T-helper 17 cell (primary cell): ENCODE measurements at places on chromosomes 6 and 20.

DNA sequence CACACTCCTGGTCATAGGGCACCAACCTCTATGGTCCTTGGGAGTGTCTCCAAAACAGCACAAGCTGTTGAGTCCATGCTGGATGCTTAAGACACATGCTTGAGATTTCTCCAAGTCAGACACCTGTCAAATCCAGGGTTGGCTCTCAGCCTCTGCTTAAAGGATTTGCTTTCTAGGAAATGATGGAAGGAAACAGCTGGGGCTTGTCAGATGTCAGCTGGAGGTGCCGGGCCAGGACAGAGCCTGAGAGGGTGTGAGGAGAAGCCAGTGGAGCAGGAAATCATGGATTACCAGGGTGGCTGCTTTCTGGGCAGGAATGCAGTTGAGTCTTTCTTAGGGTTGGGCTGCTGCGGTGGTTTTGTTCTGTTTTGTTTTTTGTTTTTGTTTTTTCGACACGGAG is 83.0 kb upstream of the FAM184A start:
- DNase-seq: no peak

GRCh38 chr20:54091120-54091480 is 20.7 kb upstream of the BCAS1 start:
- no peak for DNase-seq

DNA sequence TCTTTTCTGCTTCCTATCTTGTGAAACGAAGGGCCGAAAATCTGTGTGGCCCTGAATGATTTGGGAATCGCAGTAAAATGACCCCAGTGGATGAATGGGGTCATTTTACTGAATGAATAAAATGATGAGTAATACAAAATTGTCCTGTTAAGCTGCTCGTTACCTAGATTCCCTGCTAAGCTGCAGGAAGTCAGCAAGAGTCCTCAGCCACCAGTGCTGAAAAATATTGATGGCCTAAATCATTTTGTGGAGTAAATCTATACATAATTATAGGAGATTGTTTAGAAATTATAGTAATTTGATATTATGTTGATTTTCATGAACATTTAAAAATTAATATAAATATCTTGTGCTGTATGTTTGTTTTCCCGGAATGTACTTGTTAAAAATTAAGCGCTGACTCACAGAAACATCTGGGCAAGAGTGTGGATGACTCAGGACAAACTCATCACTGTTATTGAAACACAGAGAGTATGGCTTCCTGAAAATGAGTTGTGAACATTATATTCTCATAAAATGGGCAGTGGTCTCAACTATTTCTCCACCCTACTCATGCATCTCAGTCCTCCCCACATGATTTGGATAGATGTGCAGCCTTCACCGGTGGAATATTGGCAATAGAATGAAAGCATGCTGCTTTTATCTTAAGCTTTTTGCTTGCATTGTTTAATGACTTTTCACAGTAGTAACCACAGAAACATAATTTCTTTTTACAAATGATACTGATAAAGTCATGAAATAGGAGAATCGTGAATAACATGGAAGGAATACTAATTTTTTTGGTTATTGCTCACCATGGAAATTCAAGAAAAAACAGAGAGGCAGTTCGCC is 36.2 kb upstream of the RGS17 start:
- no peak for DNase-seq

DNA sequence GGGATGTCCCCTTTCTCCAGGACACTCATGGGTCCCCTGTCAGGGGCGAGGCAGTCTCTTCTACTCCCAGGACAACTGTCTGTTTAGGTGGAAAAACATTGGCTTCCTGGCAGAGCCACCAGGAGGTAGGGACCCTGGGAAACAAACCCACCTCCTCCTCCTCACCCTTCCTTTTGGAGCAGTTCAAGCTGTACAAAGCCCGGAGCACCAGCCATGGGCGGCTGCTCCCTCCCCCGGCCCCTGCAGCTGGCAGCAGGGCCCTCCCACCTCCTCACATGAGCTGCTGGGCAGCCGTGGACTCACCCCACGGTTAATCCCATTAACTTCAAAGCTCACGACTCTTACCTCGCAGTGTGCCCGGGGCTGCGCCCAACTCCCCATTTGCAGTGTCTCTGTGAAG is 48.6 kb downstream of the CDH4 start:
- no peak for DNase-seq

DNA sequence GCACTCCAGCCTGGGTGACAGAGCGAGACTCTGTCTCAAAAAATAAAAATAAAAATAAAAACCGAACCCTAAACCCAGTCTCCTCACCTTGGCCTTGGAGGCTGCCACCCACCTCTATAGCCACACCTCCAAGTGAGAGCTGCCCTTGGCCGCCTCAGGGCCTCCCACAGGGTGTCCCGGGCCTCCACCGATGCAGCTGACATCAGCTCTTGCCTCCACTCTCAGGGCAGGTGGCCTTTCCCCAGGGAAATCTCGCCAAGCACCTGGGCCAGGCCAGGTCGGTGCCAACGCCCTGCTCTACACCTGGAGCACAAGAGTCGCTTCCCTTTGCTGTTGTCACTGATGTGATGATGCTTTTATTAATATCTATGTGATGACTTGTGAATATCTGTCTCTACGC is 8.9 kb upstream of the MYL9 start:
- DNase-seq: no peak

DNA sequence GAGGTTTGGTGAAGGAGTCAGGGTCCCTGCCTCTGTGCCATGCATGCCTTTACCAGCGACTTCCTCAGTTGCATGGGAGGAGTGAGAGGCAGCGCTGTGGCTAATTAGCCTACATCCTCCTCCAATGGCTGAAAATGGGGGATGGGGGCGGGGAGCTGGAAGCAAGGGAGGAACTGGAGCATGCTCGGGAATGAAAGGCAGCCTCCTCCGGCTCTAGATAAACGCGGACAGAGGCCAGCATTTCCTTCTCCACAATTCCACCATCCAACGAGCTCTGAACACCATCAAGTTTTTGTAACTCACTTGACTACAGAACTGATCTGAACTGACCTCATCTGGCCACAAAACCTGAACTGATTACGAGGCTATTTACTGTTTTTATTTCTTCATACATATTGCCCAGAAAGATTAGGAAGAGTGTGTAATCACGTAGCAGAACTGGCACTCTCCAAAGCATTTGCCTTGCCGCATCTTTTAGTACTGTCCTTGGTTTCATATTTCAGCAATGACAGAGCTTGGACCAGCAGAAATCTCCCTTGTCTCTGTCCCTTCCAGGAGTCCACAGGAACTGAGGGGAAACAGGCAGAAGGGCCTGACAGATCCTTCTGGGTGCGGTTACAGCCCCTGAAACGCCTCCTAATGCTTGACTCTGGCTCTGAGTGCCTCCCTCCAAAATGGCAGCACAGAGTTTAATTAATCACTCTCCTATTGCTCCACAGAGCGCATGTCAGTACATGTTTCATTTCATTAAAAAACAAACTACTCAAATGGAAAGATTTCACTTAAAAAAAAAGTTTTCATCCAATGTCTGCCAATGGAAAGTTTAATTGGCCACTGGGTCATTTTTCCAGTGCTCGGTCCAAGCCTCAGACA is 58.2 kb upstream of the TRAF3IP2 start:
- DNase-seq: no peak

DNA sequence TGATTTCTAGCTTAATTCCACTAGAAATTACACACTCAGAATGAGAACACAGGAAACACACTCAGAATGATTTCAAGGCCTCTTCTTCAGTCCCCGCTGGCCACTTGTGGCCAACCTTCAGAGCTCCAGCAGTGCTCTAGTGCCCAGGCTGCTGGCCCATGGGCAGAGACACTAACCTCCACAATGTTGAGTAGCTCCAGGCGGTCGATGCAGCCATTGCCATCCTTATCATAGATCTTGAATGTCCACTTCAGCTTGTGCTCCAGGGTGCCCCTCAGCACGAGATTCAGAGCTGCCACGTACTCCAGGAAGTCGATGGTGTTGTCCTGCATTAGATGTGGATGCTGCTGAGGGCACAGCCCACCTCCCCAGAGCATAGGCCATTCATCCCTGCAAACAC is 6.3 kb downstream of the GUCA1B start:
- DNase-seq: no peak

- DNase-seq: no peak
Measured at GRCh38 chr6:56708810-56709597, 66.3 kb upstream of the DST start.

DNA sequence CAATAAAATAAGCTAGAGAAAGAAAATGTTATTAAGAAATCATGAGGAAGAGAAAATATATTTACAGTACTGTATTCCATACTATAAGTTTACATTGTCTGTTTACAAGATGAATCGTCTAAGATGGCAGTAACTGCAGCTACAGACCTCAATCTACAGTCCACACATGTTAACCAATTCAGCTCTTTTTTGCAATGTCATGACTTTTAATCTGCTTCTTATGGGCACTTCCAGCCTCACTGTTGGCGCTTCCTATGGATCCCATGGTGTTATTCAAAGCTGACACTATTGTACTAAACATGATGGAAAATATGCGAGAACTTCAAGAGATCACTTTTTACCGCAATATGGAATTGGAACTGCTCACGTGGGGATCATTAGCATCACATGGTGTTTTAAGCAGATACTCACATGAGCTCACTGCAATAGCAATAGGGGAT is 451.5 kb upstream of the CITED2 start:
- no peak for DNase-seq

DNA sequence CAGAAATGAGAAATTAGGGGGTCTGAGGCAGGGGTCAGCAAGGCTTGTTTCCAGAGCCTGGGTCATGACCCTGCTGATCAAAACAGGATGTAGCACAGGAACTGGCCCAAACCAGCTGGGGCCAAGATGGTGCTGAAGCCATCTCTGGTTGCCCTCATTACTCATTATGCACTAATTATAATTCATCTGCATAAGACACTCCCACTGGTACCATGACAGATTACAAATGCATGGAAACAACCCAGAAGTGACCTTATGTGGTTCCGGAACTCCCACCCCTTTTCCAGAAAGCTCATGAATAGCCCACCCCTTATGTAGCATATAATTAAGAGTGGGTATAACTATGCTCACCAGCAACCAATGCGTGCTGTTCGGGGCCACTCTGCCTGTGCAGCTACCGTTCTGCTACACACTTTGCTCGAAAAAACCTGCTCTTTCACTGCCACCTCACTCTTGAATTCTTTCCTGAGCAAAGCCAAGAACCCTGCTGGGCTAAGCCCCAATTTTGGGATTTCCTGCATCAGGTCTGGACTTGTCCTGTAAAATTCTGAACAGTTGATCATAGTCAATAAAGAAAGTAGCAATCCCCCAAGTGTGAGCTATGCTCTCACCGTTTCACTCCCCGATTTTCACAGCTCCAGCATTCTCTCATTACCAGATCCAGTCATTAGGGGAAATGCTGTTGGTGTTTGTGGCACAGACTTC is 122.3 kb downstream of the WDR27 start:
- DNase-seq: no peak

GRCh38 chr6:11822346-11822745 is 43.7 kb upstream of the ADTRP start:
- no peak for DNase-seq

DNA sequence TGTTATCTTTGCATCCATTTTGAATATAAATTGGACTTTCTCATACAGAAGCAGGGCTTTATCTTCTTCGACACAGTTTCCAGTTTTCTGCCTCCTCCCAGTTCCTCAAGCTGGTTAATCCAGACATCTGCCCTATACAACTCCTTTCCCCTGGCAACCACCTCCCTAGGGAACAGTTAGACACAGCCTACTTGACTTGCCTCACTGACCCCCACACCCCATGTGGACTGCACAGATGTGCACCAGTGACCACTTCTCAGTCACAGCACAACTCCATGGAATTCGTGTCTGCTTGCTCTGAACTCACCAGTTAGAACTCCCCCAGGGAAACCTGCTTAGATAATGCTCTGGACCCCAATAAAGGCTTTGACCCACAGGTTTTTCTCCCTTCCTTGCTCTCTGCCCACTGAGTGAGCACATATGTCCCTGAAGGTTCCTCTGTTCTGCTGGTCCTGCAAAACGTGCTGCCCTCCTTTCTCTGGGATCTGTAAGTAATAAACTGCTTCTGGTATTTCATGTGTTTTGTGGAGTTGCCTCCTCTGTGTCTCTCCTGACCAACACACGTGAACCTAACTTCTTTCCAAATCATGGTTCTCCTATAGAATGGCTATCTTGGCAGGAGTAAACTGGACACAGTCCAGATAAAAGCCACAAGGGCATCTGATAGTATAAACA is 351.2 kb downstream of the CD83 start:
- DNase-seq: no peak

DNA sequence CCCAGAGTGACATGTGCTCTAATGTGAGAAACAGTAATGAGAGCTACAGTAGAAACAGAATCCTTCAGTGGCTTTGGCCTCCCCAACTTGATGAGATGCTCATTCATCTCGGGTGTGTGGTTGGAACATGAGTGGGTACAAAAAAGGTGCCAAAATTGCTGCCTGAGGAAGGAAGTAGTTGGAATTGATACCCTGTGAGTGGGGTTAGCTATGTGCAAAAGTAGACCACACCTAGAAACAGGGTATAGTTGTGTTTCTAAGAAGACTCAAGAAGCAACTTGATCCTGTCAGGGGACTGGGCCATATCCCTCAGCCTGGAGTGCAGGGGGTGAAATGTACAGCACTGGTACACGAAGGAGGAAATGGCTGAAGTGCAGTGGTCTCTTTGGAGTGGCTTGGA is 206.4 kb upstream of the SUPT3H start:
- DNase-seq: no peak

- DNase-seq: no peak
Measured at GRCh38 chr20:63301671-63302070, 8.7 kb downstream of the COL20A1 start.

GRCh38 chr6:149230712-149231460 is 86.6 kb upstream of the TAB2 start:
- no peak for DNase-seq

GRCh38 chr20:4949833-4950178 is 51.5 kb downstream of the SLC23A2 start:
- DNase-seq: no peak

GRCh38 chr6:165744555-165745228 is 81.7 kb upstream of the PDE10A start:
- no peak for DNase-seq

GRCh38 chr20:34040300-34040995 is 46.7 kb downstream of the RALY start:
- DNase-seq: no peak

DNA sequence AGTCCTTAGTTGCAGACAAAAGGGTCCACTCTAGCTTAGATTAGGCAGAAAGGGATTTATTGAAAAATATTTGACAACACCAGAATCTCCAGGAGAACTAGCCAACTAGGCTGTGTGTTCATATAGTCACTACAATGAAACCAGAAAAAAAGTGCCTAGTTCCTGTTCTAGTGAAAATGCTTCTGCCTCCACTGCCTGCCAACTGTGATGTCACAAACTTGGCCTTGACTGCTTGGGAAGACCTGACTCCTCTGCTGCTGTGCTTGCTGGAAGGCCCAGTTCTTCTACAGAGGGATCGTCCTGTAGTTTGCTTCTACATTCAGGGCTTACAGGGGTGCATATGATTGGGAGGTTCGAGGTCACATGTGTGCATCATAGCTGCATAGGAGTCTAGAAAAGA is 40.3 kb upstream of the XRN2 start:
- no peak for DNase-seq

DNA sequence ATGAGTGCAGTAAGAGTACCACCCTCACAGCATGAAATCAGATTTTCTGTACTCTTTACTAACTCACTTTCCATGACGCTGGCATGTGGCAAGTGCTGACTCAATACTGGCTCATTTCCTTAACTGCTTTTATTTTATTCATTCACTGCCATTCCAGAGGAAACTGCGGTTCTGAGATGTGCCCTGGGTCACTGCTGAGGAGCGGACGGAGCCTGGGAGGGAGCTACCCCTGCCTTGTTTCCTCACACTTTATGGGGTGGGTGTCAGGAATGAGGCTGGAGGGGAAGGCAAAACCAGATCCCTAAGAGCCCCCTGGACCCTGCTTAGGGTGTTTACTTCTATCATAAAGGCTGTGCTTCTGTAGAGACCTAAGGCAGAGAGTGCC is 14.4 kb downstream of the NT5E start:
- DNase-seq: no peak
